Activated T-helper 1 cell treated with anti-CD3 and anti-CD28 coated beads, Interleukin-2, amount 50 U/mL, for 16 hours (primary cell): ENCODE measurements at places on chromosomes 7 and 10.

GRCh38 chr10:93771354-93771753, 13.6 kb downstream of the LGI1 start:
- DNase-seq: no peak

- DNase-seq: no peak
Observed at GRCh38 chr10:50990568-50991455, 83.5 kb upstream of the PRKG1 start.

- no peak for DNase-seq
Observed at GRCh38 chr7:65004575-65004974, 1.9 kb downstream of the ERV3-1 start.

DNA sequence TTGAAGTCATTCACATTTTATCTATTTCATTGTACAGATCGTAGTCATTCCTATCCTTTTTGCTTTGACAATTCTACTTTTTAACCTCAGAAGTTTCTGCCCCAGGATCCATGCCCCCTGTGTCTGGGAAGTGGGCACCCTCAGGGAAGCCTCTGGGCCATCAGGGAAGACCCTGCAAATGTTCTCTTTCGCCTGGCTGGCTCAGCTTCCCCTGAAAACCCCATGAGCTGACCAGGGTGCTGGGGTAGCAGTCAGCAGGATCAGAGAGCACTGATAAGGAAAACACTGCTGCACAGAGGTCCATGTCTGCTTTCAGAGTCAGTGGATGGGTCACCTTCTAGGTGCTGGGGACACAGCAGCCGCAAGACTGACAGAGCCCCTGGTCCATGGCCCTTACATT, 23.8 kb downstream of the CUZD1 start:
- no peak for DNase-seq

DNA sequence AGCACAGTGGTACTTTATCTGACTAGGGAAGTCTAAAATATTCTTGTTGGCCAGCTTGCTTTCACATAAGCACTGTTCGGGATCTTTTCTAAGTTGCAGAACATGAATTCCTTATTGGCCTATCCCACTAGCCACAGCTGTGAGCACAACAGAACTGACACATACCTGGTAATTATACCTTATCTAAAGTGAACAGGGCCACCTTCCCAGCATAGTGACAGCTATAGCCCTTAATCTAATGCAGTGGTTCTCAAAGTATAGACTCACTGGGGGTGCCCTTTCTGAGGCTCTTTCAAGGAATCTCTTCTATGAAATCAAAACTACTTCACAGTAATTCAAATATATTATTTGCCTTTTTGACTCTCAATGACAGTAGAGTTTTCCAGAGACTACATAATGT, 184.7 kb upstream of the KAT6B start:
- DNase-seq: no peak

- no peak for DNase-seq
Observed at GRCh38 chr10:17510242-17510908, 56.0 kb upstream of the ST8SIA6 start.
